ENCODE measurements at places on chromosomes 13 and 19. TPM values are rescaled to one million over a fixed set of nuclear protein-coding genes. Genes with fewer than 3 reads are reported as not detected.

LMTK3 gene
- total RNA-seq: 0.37 TPM

MYCBP2 gene
- total RNA-seq: 108 TPM

FBXO27 gene
- total RNA-seq: 3.4 TPM

KANK2 gene
- 403 TPM for total RNA-seq

DAZAP1 gene
- total RNA-seq: 103 TPM

Data from uterine smooth muscle cell (primary cell).